Renal cortex interstitium (tissue), 15 donors: ENCODE measurements at places on chromosomes 3 and 15. TPM values are rescaled to one million over a fixed set of nuclear protein-coding genes. Genes with fewer than 3 reads are reported as not detected.

ABHD17C gene
- 36.7 TPM for polyA plus RNA-seq

SIDT1 gene
- 2.7 TPM for polyA plus RNA-seq

DNA sequence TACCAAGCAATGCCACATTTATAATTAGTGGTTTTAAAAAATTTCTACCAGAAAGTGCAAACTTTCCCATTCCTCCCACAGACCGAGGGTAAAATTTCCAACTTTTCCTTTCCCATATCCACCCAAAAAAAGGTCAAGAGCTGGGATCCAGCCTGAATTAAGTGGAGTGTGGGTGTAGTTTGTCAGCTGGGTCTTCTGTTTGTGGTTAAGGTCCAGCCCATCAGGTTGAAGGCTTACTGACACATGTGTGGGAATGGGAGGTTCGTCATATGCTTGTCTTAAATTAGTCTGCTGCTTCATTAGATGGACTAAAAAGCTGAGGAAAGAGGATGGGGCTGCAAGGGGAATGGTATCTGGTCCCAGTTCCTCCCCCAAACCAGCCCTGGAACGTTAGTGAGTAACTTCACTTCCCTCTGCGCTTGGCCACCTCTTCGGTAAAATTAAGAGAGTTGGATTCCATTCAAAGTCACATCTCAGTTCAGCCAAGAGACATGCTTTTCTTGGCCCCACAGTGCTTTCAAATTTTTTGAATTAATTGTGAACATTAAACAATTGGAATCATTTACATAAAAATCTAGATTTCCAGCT lies 59.0 kb upstream of the PLCL2 start:
- DNase-seq, result no peak

- DNase-seq, result no peak
These were observed 115.5 kb upstream of the ARPP21 start for GRCh38 chr3:35523838-35524237.

DNA sequence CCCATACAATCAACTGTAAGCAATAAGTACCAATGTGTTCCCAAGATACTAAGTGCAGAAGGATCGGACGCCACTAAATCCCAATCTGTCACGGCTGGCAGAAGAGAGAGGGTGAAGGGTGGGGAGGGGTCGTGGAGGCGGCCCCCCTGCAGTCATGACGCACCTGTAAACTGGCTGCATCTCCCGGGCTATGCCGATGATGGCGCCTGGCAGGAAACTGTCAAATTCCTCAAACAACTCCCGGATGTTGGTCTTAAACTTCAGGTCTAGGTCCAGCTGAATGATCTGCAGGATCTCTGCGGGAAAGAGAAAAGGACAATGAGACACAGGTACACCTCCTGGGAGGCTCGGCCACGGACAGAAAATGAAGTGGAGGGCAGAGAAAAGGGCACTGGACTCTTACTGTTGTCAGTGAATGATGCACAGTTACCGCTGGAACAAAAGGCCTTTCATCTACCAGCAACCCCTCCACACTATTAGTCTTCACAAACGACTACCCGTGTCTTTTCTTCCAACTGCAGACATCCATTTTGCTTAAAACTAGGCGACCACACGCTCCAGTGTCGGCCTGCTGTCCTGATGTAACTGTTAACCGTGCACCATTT lies 114.6 kb downstream of the XXYLT1 start:
- no peak for DNase-seq
